Dorsolateral prefrontal cortex (tissue), 122 donors: ENCODE measurements at places on chromosomes 16 and 17. TPM values are rescaled to one million over a fixed set of nuclear protein-coding genes. Genes with fewer than 3 reads are reported as not detected.
A peak's percentile ranks its signal among the peaks of the same experiment; 100 is the strongest.

TBC1D3K gene
- not detected for total RNA-seq

OR2C1 gene
- 0.85 TPM for total RNA-seq

BFAR gene
- total RNA-seq = 33.6 TPM

CA7 gene
- 10.9 TPM for total RNA-seq

SPG7 gene
- total RNA-seq = 128 TPM

CDRT4 gene
- total RNA-seq = 30.4 TPM

MYH8 gene
- not detected for total RNA-seq

PRSS27 gene
- total RNA-seq = 1.5 TPM

DNA sequence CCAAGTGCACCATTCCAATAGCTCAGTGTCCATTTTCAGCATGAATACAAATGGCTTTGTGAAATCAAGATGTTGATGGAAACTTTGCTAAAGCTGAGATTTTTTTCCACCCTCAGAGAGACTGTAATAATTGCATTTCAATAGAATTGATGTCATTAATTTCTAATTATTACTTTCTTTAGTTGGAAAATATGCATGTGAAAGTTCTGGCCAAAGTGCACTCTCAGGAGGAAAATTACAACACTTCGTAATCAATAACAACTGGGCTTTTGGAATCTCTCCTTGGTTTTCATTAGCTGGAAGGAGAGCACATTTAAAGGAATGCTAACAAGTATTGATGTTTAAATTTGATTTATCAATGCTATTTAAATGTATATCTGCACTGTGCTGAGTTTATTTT is 529.5 kb upstream of the CDH8 start:
- no peak for DNase-seq

- DNase-seq = no peak
These were observed 106.3 kb downstream of the C16orf95 start for GRCh38 chr16:87210894-87211293.

- DNase-seq = no peak
These were observed 22.7 kb downstream of the ZNF652 start for GRCh38 chr17:49339354-49339753.

- no peak for DNase-seq
These were observed 47.4 kb downstream of the CYB561 start for GRCh38 chr17:63398680-63399079.

GRCh38 chr16:17467923-17468540 is 2.7 kb downstream of the XYLT1 start:
- peak; percentile 82 for DNase-seq

- no peak for DNase-seq
These were observed 21.2 kb downstream of the SOCS3 start for GRCh38 chr17:78338486-78339259.

DNA sequence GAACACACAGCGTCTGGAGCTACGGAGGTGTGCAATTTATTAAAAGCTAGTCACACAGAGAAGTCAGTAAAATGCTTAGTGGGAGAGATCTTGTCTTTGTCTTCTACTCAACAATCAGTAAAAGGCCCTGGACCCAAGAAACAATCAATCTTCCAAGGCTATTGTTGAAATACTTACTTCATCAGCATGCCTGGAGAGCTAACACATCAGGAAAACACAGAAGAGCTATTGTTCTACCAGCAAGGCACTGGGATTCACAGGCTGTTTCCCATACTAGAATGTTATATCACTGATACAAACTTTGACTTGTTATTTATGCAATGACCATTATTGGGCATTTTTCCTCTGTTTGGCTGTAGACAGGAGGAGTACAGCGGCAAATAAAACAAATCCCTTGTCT is 247.8 kb upstream of the ERCC4 start:
- no peak for DNase-seq

DNA sequence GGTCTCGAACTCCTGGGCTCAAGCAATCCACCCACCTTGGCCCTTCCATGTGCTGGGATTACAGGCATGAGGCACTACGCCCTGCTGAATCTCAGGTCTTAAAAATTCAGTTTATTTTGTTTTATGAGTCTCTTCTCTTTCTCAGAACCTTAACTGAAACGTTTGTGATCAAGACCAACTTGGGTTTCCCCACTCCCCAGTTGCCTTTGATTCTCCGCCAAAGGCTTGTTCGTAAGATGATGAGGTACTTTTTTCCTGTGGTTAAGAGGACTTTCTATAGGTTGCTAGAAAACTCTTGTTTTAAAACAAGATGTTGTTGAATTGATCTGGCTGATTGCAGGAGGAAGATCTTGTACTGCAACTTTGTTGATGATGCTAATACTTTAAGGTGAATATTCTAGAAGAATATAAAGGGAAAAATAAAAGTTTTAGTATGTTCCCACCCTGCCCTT is 11.7 kb downstream of the ABCC1 start:
- no peak for DNase-seq

DNA sequence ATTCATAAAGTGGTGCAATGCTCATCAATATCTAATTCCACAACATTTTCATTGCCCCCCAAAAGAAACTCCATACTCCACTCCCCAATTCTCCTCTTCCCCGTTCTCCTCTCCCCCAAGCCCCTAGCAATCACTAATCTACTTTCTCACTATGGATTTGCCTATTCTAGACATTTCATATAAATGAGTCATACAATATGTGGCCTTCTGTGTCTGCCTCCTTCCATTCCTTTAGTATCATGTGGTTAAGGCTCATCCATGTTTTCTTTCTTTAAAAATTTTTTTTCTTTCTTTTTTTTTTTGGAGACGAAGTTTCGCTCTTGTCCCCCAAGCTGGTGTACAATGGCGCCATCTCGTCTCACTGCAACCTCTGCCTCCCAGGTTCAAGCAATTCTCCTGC is 56.3 kb upstream of the HAS3 start:
- no peak for DNase-seq

GRCh38 chr16:76639685-76640289 is 362.6 kb downstream of the CNTNAP4 start:
- DNase-seq = no peak

GRCh38 chr17:64442541-64442971 is 6.4 kb upstream of the MILR1 start:
- no peak for DNase-seq

- no peak for DNase-seq
These were observed 39.6 kb upstream of the CDRT4 start for GRCh38 chr17:15507001-15507400.

DNA sequence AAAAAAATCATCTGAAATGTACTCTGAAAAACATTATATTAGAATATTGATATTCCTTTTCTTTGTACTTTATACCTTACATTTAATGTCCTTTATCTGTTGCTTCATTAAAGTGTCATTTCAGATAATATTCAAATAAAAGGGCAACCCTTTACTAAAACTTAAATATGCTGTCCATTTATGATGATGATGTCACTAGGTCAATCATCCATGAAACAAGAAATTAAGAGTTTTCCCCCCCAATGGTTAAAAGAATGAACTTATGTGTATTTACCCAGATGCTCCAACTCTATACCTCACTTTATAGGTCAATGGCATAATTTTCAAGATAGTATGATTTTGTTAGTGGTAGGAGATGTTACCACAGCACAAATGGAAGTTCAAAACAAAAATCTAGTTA is 15.3 kb downstream of the APPBP2 start:
- DNase-seq = no peak

- no peak for DNase-seq
These were observed 134.1 kb downstream of the SOX9 start for GRCh38 chr17:72254808-72255449.

GRCh38 chr17:17824783-17825614 is 11.8 kb downstream of the SREBF1 start:
- no peak for DNase-seq

DNA sequence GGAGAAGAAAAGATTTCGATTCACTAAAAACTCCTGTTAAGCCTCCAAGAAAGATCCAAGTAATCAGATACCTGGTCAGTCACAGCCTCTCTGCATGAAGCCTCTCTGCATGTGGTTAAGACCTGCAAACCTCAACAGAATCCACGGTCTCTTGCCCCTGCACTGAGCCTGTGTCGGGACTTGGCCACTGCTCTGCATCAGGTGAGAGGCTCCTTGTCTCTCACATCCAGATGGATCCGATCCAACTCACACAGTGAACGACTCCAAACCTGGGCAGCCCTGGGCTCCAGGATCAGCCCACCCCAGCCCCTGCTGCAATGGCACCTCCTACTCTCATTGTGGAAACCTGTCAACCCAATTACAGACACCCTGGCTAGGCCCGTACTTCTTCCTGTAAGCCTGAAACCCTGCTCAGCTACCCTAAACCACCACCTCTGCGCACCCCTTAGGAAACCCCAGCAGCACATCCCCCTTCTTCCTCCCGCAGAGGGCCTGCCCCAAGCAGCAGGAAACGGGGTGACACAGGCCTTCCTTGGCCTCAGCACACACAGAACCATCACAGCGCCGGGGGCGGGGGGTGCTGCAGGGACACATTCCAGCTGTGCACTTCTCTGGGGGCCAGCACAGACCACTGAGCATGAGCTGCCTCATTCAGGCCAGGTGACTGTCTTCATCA is 129.5 kb downstream of the ANKRD11 start:
- DNase-seq = no peak

DNA sequence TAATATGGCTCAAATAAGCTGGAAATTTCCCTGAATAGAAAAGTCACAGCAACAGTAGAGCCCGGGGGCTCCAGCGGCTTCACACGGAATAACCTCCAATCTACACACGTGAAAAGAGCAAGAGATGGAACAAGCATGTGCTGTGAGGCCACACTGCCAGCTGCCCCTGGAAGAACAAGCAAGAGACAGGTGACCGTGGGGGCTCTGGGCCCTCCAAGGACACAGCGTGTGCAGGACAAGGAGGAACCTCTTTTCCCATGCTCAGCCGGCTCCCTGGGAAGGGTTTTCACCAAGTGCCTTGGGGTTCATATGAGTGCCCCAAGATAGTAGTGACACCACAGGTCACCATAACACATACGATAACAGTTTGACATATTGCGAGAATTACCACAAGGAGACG is 110.2 kb upstream of the ZNF750 start:
- DNase-seq = peak; percentile 18

DNA sequence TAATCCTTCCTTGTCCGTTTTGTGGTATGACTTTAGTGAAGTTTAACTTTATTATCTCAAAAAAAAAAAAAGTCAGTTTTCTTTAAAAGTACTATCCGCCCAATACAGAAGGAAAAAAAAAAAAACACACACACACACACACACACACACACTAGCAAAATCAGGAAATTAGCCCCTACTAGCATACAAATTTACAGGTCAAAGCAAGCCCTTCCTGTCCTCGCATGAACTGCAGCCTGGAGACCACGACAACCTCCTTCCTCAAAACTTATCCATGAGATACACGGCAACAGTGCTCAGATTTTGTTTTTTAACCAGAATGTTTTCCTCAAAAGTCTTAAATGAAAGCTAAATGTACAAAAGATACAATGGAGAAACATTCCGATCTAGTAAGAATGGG is 16.2 kb downstream of the NCOR1 start:
- no peak for DNase-seq

DNA sequence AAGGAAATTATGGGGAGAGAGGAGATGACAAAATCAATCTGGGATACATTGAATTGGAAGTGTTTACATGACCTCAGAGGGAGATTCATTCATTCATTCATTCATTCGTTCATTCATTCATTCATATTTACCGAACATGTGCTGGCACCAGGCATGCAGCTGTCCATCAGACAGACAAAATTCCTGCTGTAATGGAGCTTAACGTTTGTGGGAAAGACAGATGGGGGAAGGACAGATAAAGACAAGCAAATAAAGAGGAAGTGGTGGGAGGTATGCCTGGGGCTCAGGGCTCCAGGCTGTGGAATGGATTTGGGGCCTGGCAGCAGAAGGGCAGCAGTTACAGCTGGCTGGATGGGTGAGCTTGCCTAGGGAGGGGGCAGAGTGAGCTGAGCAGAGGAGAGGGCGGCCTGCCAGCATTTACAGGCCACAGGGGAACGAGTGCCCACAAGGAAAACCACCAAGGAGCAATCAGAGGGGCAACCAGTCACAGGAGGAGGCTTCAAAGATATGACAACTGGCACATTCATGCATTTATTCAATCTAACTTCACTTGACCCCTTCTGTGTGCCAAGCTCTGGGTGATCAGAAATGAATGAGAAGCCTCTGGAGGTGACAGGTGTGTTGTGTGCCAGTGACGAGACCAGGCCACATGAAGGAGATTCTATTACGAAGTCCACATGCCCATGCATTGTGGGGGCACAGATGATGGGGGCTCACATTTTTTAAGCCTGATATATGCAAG is 48.5 kb downstream of the ARHGAP27 start:
- no peak for DNase-seq
